ENCODE measurements at places on chromosomes 4 and X.

GRCh38 chrX:56800801-56801200 lies 71.8 kb downstream of the NBDY start:
- no peak for DNase-seq

GRCh38 chr4:6092971-6093370 lies 74.7 kb upstream of the C4orf50 start:
- no peak for DNase-seq

DNA sequence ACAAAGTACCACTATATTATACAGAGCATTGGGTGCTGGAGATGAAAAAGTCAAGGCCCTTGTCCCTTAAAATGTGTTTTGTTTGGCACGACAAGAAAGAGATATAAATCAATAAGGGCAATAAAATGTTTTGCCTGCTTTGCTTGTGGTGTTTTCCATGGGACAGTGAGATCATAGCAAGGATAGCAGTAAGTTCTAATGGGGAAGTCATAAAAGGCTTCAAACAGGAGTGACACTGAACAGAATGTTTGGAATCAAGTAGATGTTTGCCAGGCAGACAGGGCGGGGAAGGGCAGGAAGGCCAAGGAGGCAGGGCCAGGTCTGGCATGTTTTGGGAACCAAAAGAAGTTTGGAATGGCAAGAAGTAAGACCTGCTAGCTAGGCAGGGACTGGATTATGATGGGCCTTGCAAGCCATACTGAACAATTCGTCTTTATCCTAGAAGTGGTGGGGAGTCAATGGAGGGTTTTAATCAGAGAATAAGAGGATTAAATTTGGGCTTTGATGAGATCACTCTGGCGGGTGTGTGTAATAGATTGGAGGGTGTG lies 16.4 kb downstream of the FGF2 start:
- no peak for DNase-seq

DNA sequence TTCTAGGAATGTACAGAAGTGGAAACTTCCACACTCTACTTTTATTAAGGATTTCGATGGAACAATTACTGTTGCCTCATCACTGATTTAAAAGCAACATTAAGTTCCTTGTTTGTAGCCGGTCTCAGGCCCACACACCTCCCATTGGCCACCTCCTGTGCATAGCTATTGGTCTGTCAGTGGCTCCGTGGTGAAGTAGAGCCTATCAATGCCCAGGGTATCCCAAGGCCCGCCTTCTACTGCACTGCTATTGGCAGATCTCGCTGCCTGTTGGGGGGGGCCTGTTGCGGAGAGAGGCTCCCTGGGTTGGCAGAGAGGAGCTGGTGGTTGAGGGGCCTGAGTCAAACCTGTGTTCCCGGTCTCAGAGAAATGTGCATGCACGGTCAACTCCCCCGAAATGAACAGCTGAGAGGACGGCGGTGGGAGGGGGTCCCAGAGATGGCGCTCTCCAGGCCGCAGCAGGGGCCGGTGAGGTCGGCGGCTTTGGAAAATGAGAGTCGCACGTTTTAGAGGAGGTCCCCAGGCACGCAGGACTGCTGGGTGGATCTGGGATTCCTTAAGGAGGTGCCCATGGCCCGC lies 4.9 kb upstream of the ARAF start:
- peak; percentile 78 for DNase-seq

GRCh38 chr4:90328558-90328957 lies 201.4 kb downstream of the CCSER1 start:
- DNase-seq, result no peak

DNA sequence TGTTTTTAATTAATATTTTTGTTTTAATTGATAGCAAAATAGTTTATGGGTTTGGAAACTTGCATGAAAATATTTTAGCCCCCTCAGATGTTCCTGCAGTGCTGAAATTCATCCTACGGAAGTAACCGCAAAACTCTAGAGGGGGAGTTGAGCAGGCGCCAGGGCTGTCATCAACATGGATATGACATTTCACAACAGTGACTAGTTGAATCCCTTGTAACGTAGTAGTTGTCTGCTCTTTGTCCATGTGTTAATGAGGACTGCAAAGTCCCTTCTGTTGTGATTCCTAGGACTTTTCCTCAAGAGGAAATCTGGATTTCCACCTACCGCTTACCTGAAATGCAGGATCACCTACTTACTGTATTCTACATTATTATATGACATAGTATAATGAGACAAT lies 40.4 kb downstream of the MAP7D3 start:
- no peak for DNase-seq

- no peak for DNase-seq
Observed at GRCh38 chrX:55014897-55015299, 14.7 kb downstream of the APEX2 start.
